Lung microvascular endothelial cell (primary cell): ENCODE measurements at places on chromosomes 1 and 21.

GRCh38 chr1:203662821-203663220 lies 36.2 kb downstream of the ATP2B4 start:
- DNase-seq: no peak

DNA sequence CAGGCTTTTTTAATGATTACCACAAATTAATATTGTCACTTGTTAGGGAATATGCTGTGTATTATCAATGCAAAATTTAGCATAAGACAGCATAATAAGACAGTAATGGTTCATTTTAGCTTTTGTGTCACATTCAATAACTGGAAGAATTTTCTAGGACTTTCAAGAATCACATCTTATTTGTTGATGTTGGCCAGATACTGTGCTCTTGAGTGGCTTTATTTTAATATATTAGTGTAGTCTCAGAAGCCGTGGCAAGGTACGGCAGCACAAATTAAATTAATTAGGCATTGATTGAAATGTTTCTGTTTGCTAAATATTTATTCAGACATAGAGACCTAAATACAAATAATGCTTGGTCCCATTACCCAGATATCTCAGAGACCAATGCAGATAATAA lies 10.4 kb downstream of the IFI44L start:
- no peak for DNase-seq

- DNase-seq: no peak
Measured at GRCh38 chr21:15060543-15061175, 4.1 kb downstream of the NRIP1 start.

DNA sequence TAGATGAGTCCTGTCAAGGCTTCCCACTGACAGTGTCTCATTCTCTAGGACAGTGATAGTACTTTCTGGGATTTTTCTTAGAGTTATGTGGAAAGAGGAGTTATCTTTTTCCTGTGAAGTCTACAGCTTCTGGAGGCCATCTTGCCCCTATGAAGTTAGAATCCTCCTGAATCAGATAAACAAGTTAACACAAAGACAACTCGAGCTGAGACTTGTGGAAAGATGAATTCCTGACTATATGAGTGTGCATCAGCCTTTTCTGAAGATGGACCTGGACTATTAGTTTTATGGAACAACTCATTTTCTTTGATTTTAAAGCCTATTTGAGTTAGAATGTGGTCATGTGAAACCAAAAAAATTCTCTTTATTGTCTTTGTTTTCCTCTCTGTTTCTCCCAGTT lies 290.9 kb downstream of the LRRIQ3 start:
- no peak for DNase-seq

DNA sequence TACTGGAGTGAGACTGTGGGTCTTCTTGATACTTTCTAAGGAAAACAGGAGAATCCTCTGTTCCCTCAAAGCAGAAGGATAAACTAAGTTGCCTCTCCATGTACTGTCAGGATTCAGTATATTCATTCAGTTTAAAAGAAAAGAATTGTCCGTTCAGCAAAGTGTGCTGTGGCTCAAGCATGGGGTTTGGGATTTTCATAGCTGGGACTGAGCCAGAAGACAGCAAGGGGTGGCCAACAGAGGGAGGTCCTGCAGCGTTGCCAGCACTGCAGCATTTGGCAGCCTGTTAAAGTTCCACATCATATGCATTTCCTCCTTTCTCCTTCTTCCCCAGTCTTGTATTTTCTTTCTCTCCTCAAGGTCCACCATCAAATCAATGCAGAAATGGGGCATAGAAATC lies 75.1 kb downstream of the DTL start:
- no peak for DNase-seq

DNA sequence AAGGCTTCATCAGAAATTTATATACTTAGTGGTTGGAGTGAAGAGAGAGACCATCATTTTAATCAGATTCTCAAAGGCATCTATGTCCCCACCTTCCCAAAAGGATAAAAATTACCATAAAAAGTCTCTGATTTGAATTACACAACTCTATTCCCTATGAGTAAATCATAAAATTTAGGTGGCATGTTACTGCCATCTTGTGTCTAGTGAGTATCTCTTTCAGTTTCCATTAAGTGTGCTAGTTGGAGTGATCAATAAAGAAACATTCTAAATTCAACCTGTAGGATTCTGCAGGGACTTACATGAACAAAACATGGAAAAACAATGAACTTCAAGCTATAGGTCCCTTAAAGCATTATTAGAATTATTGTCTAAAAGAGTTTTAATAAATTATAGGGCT lies 655.4 kb downstream of the LTN1 start:
- DNase-seq: peak; percentile 55

GRCh38 chr1:103949779-103950178 lies 200.1 kb downstream of the AMY1C start:
- DNase-seq: no peak

DNA sequence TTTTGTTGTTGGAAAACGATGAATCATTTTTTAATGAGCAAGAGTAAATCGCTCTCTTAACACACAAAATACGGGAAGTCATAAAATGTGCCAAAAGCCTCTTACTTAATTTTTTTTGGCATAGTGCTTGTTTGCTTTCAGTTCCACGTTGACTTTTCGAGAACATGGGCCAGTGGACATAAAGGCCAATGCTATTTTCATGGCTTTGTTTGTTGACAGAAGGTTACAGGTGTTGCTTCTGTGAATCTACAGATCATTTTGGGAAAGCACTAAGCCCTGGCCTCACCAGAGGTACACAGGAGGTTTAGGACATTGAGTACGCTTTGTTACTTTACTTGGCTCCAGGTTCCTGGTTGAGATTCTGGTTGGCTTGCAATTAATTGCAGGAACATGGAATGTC lies 199.4 kb upstream of the HMCN1 start:
- peak; percentile 66 for DNase-seq

- no peak for DNase-seq
Measured at GRCh38 chr1:33609739-33610138, 137.3 kb downstream of the ZSCAN20 start.

GRCh38 chr1:212638492-212639151 lies 30.1 kb downstream of the ATF3 start:
- no peak for DNase-seq

- DNase-seq: no peak
Measured at GRCh38 chr1:84434801-84435549, 36.7 kb downstream of the DNASE2B start.

- DNase-seq: no peak
Measured at GRCh38 chr1:56236688-56237087, 342.7 kb downstream of the PLPP3 start.

GRCh38 chr1:22053861-22054770 lies 1.6 kb downstream of the CDC42 start:
- no peak for DNase-seq

GRCh38 chr1:31224068-31224467 lies 15.6 kb downstream of the NKAIN1 start:
- DNase-seq: no peak

GRCh38 chr1:200206340-200206739 lies 178.8 kb downstream of the NR5A2 start:
- no peak for DNase-seq

DNA sequence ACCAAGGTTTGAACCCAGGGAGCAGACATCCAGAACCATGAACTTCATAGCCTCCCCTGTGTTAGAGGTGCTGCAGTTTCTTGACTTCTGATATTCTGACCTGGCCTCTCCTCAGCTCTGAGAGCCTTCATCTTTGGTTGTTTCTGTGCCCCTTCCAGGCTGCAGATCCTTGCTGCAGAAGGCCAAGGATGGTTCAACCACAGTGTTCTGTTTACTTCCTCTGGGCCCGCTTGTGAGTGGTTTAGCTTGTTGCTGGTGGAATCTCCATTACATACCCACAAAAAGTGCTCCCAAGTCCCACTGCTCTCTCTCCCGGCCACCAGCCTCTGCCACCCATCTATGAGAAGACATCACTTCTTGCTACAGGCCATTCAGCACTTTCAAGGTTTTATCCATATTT lies 9.0 kb upstream of the SLC2A7 start:
- DNase-seq: no peak

DNA sequence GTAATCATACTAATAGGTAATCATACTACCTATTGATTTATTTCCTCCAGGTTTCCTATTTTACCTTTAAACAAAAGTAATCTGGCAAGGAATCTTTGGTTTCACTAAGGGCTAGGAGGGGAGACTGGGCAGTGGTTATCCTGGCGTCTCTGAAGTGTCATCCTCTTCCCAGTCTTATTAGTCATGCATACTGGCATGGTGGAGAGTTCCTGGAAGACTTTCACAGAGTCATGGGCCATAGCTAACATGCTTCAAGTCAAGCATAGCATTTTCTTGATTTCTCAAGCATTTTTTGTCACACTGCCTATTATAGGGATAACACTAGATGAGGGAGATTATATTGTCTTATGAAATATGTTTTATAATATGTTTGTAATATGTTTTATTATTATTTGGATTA lies 64.0 kb upstream of the ASB17 start:
- no peak for DNase-seq

DNA sequence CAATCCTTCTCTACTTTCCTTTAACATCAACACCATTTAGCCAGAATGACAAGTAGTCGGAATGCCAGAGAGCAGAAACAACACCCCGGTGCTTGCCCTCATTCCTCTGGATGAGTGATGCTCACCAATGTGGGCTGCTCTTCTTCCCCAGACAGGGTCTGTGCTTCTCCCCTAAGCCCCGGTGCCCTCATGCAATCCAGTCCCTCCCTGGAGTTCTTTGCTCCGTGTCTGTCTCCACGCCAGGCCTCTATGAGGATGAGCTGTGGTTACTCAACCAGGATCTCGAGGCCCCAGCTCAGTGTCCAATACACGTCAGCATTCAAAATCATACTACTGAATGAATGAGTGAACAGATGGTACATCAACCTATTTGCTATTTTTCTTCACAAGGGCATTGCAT lies 29.7 kb upstream of the PDE9A start:
- no peak for DNase-seq

DNA sequence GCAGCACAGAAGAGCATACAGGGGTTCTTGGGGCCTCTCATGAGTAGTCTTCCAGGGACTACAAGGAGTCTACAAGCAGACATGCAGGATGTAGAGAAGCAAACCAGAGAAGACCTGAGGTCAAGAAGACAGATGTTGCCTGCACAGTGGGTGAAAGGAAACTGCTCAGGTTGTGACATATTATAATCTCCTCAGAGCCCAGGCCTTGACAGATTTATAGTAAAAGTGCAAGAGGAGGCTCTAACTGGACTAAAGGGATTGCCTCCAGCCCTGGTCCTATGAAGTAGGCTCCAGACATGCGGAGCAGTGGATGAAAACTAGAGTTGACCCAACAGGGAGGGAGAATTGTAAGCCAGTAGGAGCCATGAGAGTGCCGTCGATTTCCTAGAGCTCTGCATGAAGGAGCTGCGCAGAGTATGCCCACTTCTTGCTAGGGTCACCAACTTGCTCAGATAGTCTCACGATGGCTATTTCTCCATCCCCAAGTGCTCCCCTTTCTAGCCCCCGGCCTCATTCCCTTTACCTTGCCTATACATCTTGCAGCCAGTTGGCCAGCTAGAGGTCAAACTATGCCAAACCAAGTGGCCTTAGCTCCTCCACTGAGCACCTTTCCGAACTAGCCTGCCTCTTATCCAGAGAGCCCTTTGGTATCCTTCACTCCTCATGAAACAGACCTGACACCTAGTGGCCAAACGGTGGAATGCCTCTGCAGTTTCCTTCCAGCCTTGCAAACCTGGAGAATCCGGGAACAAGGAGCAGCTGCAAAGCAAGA lies 36.2 kb upstream of the IPO9 start:
- DNase-seq: peak; percentile 88

GRCh38 chr1:203795441-203796235 lies at the start of the genes ZBED6 and ZC3H11A:
TSS of gene ZBED6 (plus strand) at chr1:203795623. CDS start at chr1:203797523, 1,900 bp downstream.
TSS of gene ZC3H11A (plus strand) at chr1:203795623. CDS start at chr1:203817071, 21,448 bp downstream.
- DNase-seq: peak; percentile 98

- DNase-seq: no peak
Measured at GRCh38 chr1:173294843-173295242, 87.7 kb upstream of the TNFSF4 start.

DNA sequence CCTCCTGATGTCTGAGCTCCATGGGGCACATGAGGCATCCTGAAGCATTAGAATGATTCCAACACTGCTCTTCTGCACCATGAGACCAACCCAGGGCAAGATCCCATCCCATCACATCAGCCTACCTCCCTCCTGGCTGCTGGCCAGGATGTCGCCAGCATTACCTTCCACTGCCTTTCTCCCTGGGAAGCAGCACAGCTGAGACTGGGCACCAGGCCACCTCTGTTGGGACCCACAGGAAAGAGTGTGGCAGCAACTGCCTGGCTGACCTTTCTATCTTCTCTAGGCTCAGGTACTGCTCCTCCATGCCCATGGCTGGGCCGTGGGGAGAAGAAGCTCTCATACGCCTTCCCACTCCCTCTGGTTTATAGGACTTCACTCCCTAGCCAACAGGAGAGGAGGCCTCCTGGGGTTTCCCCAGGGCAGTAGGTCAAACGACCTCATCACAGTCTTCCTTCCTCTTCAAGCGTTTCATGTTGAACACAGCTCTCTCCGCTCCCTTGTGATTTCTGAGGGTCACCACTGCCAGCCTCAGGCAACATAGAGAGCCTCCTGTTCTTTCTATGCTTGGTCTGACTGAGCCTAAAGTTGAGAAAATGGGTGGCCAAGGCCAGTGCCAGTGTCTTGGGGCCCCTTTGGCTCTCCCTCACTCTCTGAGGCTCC lies 11.1 kb upstream of the RASSF5 start:
- peak; percentile 28 for DNase-seq

DNA sequence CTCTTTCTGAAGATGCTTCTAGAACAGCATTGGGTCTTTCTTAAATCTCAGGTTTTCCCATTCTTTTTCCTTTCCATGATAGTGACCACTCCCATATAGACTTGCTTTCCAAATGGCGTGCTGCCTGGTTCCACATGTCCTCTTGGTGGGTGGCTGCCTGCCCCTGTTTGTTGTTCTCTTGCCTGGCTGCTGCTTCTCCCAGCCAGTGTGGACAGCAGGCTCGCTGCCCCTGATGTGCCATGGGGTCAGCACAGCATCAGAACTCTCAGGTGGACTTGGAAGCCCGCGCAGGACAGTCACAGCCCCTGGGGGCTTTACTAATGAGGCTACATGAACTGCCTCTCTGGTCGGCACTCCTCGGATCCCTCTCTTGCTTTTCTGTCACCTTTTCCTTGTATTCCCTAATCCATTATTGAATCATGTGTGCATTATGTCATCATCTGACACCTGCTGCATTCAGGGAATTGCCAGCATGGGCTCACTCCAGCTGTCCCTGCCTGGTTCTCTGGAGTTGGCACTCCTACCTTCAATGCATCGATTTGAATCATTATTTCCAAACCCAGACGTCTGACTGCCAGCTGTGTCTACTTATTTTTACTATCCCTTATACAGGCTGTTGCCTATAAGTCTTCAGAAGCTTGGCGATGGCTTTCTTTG lies 100.5 kb upstream of the COA6 start:
- no peak for DNase-seq
